ENCODE measurements at places on chromosomes 2 and 18. TPM values are rescaled to one million over a fixed set of nuclear protein-coding genes. Genes with fewer than 3 reads are reported as not detected.

DNA sequence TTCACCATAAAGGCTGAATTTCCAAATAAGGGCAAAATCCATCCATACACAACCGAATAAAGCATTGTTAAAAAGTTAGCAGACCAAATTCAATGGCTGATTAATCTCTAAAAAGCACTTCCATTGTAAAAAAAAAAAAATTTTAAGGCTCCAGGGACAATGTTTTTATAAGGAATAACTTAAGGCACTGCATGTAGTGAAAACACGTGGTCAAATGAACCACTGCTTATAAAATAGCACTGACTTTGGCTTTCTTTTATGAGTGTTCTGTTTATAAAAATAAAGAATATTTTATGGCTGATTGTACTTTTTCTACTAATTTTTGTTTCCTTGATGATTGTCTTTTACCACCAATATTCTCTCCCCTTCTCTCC lies 409.3 kb upstream of the KCNH7 start:
- no peak for DNase-seq
- no peaks in the 10 kb centered on the region for H3K27me3 ChIP-seq
- H3K27ac ChIP-seq: no peak overlapping the region

Gene RAB1A
- 56.0 TPM for total RNA-seq

DNA sequence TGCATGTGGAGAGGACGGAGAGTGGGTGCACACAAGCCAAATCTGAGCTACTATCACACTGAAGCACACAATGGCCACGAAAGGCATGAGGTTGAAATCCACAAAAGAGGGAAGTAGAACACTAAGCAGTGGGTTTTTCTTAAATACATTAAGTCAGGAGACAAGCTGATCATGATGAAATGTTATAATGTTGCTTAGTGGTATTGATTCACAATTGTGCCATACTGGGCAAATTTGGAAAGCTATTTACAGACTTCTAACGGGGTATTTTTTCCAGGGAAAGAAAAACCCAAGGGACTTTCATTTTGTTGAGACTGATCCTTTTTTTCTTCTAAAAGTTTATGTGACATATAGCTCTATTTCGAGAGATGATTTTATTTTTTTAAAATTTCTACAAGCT lies 100.8 kb upstream of the CNGA3 start:
- no peak overlapping the region for H3K4me3 ChIP-seq
- H3K27me3 ChIP-seq: peaks cover 36% of the 10 kb centered on the region
- DNase-seq: no peak
- H3K4me1 ChIP-seq: no peaks in the 10 kb centered on the region
- H3K27ac ChIP-seq: no peak overlapping the region

DNA sequence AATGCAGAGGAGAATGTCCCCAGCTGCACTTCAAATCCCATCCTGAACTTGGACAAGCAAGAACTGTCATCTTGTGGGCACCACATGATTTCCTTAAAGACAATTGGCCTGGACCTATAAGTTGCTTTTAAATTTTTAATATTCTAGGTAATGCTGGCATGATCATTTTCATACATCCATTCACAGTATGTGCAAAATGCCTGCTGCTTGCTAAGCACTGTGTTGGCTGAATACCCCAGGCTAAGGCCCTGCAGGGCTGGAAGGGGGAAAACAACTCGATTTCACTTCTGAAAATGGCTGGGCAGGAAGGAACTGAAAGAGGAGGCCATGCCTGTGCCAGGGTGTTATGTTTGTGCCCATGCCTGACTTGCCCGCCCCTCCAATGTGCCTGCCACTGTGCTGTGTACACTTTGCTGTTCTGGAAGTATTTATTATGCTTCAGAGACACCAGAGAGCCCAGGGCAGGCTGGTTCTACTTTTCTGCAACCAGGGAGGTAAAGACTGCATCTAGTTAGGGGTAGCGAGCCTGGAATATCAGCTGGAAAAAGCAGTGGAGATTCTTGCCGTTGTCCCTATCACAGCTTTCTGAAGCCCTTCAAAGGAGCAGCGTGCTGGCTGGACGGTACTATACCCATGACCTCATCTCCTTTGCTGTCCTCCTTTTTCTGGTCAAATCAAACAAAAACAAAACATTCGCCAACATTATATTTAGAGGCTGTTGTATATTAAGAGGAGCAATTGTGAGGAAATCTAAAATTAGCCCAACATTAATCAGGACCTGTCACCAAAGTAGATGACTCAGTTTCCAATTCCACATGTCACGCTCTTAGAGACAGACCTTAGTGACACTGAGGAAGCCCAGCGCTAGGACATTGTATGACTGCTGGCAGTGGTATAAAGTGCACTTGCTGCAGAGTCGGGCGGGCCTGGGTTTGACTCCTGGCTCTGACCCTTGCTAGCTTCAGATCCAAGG lies 158.1 kb downstream of the DDX1 start:
- no peaks in the 10 kb centered on the region for H3K4me1 ChIP-seq
- no peak overlapping the region for H3K27ac ChIP-seq
- no peaks in the 10 kb centered on the region for H3K36me3 ChIP-seq
- H3K4me3 ChIP-seq: no peak overlapping the region
